ENCODE measurements at places on chromosomes 12 and 14.

DNA sequence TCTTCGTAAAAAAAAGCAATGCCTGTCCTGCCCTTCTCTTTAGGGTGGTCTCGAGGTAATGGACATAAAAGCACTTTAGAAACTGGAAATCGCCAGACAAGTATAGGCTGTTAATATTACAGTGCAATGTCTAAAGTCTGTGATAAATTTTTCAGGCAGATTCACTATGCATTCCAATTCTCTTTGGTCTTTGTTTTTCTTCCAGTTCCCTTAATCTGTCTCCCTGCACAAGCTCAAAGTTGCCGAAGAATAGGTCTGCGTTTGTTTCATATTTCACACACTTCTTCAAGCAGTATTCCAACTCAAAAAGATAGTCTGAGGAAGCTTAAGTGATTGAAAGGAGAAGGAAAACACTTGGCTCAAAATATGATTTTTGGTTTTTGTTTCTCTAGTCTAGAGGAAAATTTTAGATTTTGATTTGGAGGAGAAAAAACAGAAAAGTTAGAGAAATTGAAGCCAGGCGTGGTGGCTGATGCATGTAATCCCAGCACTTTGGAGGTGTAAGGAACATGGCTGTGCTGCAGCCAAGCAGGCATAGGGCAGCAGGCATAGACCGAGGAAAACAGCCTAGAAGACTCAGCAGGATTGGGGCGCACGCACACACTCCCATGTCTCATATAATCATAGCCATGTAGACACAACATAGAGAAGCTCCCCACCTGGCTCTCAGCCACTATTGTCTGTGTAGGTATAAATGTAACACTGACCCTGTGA, 96.2 kb upstream of the TMPO start:
- no peak for DNase-seq

- DNase-seq: no peak
These were observed 98.9 kb downstream of the EGLN3 start for GRCh38 chr14:33851931-33852330.

- DNase-seq: peak; percentile 3
These were observed 96.2 kb downstream of the FIGNL2 start for GRCh38 chr12:51752234-51752889.

GRCh38 chr12:89566615-89567014, 40.8 kb upstream of the POC1B start:
- DNase-seq: no peak

DNA sequence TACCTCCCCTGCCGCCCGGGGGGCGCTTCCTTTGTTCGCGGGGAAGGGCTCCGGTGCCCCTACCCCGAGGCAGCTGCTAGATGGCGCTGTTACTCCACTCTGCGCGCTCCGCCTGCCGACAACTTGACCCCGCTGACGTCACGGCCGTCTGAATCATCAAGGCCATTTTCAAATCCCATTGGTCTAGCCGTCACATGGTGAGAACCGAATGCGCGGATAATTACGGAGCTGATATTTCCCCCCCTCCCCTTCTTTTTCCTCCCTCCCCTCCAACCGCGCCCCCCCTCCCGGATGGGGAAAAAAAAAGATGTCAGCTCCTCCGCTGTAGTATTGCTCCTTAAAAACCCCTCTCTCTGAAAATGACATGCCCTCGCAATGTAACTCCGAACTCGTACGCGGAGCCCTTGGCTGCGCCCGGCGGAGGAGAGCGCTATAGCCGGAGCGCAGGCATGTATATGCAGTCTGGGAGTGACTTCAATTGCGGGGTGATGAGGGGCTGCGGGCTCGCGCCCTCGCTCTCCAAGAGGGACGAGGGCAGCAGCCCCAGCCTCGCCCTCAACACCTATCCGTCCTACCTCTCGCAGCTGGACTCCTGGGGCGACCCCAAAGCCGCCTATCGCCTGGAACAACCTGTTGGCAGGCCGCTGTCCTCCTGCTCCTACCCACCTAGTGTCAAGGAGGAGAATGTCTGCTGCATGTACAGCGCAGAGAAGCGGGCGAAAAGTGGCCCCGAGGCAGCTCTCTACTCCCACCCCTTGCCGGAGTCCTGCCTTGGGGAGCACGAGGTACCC, at the start of gene HOXC10:
Gene HOXC10 (plus strand): TSS at position 246 of the 791 bp plus-strand sequence. CDS start 114 bp downstream, at position 360.
- peak; percentile 92 for DNase-seq

- no peak for DNase-seq
These were observed 152.5 kb downstream of the PTPRO start for GRCh38 chr12:15474766-15475165.

DNA sequence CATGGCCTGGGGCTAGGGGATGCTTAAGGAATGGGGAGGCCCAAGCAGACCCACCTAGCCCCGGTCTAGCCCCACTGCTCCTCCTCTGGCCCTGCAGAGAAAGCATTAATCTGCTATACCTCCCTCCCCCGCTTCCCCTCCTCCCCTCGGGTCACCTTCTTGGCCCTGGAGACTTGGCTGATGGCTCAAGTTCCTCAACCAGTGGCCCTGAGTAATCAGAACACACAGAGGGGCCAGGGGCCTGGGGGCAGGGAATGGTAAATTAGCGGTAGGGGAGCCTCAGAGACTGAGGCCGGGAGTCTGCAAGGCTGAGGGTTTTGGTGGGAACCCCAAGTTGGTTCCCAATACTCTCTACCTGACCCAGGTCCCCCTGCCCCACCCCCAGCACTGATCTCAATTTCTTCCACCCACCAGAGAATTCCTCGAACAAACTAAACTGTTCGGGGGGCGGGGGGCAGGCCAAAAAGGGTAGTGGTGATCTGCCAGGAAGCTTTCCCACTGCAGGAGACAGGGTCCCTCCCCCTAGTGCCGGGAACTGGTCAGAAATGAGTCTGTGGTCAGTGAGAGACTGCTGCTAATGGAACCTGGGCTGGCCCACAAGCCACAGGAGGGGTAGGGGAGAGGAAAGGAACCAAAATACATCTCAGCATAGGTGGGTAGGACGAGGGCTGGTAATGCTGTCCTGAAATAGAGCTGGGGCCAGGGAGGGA, 12.8 kb upstream of the SMARCD1 start:
- no peak for DNase-seq

GRCh38 chr14:79581912-79582576, 629.3 kb downstream of the DIO2 start:
- DNase-seq: peak; percentile 5

GRCh38 chr14:101035466-101036225, 132.1 kb upstream of the RTL1 start:
- no peak for DNase-seq

GRCh38 chr12:79681008-79681590, 9.7 kb downstream of the PAWR start:
- DNase-seq: peak; percentile 34

DNA sequence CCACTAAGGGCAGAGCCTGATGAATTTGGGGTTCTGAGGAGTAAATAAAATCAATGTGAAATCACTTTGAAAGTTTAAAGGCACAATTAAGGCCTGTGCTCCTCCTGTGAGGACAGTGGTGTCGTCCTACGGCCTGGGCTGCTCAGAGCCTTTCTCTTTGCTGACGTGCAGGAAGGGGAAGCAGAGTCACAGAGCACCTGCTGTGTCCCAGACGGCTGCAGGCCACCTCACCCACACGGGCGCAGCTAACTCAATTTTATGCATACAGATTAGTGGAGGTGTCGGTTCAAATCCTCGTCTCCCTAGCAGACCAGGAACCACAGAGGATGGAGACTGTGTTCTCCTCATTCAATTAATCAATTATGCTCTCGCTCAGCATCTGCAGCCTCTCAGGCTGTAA, 11.4 kb upstream of the DLK1 start:
- no peak for DNase-seq

- DNase-seq: no peak
These were observed 241.7 kb downstream of the CEP128 start for GRCh38 chr14:80699861-80700260.

- DNase-seq: no peak
These were observed 34.9 kb upstream of the SIX1 start for GRCh38 chr14:60684203-60684602.

DNA sequence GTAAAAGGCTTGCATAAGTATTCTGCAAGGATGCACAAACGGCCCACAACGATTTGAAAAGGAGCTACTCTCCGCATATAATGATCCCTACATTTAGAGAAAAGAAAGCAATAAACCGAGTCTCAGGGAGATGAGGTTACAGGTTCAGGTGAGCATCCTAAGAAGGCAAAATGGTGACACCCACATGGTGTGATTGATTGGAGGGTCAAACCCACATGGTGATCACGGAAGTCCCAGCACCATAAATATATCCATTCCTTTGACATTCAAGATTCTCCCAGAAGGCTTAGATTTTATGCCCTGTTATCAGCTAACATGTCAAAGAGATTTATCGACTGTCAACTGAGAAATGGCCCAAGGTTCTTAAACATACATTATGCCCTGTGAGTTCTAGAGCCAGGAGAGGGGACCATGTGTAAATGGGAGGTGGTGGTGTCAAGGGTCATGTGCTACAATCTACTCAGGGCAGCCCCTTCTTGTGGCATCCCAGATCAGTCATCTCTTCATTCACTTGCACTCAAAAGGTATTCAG, 282.2 kb downstream of the EMP1 start:
- no peak for DNase-seq

GRCh38 chr14:74964787-74965485, 9.5 kb upstream of the PGF start:
- DNase-seq: no peak

DNA sequence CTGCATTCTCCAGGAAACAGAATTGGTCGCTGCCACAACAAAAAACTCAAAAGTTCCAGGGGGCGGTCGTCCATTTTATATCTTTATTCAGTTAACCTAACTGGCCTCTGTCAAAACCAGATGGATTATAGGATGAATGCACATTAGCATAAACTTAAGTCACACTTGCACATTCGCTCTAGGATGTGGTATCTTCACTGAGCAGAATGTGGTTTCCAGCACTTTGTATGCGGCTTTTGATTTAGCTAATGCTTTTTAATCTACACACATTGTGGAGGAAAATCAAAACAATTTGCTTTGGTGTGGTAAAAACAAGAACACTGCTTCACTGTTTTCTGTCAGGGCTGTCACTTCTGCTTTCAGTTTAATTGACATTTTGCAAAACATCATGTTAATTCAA, 4.5 kb downstream of the TAS2R50 start:
- DNase-seq: no peak

DNA sequence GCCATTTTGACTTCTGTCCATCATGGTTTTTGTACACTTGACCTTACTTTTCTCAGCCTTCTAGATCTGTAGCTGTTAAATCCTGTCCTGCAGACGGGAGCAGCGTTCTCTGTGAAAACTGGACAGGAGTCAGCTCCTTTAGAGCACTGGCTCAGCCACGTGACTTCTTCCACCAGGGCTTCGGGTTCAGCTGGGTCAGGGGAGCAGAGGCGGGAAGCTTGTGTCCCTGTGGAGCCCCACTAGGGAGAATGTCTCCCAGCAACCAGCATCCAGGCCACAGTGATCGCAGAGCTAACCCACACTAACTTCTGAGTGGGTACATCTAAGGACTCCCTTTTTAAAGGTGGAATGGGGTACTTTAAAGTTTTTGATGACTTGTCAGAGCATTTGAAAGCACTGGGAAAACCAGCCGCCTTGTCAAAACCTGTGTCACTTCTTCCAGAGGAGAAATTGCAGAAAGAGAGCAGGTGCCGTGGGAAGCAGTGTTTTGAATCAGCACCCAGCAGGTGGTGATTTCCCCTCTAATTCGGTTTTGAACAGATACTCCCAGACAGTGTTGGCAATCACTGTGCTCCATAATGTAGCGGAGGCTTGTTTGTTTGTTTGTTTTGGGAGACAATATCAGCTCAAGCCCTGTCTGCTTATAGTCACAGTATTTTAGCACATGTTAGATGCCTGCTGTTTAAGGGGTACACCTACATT, 17.9 kb downstream of the DERA start:
- no peak for DNase-seq

- no peak for DNase-seq
These were observed 63.9 kb upstream of the GRIP1 start for GRCh38 chr12:66742508-66743367.

- no peak for DNase-seq
These were observed 8.2 kb downstream of the INTS13 start for GRCh38 chr12:26929590-26929989.

DNA sequence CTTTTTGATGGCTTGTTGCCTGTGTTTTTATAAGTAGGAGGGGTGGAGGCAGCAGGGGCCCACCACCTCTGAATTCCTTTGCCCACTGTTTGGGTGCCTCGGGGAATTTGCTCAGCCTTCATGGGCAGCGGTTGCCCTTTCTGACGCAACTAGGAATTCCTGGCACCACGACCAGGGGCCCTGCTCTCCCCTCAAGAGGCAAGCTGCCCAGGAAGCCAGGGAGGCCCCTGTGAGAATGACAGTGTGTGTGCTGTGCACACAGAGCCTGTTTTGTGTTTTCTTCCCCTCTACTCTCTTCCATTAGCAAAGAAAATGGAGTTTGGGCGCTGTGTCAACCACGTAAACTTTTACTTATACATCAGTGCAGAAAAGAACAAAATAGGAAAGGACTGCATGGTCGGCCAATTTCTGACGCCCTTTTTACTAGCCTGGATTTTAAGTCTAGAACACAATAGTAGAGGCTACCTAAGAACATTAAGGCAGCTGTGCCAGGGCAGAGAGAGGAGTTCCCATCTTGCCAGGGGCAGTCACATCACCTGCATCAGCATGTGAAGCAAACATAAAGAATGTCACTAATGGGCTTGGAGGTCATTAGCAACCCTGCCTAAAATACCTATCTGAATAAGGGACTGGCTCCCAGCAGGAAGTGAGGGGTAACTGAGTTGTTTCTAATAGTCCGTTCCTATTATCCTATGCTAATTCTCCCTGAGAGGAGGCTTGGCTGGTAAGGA, 17.9 kb upstream of the PTGR2 start:
- peak; percentile 8 for DNase-seq

DNA sequence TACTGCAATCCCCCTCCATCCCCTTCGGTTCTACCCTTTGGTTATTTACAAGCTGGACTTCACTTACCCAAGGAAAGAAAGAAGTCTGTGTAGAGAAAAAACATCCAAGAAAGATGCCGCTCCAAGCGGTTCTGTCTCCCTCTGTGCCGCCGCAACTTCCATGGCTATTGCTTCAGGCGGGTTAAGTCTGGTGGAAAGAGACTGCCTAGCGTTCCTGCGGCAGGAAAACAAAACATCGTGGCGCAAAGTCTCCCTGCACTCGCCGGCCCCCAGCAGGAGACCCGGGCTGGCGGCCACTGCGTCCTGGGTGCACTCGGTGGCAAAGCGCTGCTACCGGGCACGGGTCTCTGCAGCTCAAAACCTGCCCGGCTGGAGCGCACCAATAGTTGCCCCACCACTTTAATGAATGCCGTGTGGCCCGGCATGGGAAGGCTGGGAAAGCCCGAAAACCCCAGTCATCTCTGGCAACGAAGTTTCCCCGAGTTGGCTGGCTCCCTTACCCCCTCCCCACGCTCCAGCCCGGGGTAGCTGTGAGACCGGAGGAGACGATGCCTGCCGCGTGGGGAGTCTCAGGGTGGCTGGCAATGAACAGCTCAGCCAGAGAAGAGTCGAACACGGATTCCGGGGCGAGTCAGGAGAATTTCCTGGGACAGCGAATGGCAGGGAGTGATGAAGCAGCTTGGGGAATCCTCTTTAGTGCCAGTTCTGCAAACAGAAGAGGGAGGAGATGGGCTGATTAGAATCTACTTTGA, 3.5 kb upstream of the KCNK10 start:
- DNase-seq: peak; percentile 1

GRCh38 chr14:99349721-99350495, 77.9 kb upstream of the BCL11B start:
- DNase-seq: no peak

GRCh38 chr12:12018454-12018853, 52.3 kb upstream of the BCL2L14 start:
- DNase-seq: no peak
